HTR-8/SVneo (cell line): ENCODE measurements at places on chromosomes 11 and 22.

- peak; percentile 44 for DNase-seq
Observed at GRCh38 chr11:108947654-108948570, 283.0 kb downstream of the DDX10 start.

- DNase-seq, result no peak
Observed at GRCh38 chr22:48237466-48238283, 1475.2 kb downstream of the TBC1D22A start.

DNA sequence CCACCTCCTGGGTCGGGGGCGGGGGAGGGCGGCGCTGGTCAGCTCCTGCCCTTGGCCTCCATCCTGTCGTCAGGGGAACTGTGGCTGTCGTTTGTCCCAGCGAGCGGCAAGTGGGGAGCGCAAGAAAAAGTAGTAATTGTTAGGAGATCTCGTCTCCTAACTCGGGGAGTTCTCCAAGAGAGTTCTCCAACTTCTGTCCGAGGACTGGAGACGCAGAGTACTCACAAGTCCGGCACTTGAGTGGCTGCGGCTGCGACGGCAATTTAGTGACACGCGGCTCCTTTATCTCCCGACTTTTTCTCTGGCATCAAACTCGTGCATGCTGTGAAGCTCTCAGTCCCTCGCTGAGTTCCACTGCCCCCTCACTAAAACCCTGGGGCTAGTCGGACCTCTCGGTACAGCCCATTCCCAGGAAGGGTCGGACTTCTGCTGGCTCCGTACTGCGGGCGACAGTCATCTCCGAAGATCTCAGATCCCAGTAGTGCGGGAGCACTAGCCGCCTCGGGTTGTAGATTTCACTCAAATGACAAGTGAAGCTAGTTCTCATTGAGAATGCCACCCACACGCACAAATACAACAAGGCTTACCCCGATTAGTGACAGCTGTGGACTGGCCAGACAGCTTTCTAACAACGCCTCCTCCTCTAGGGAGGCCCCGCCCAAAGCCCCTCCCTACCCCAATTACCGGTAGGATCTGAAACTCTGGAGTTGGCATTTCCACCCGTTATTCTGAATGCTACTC, at the start of gene PGR:
TSS of gene PGR (minus strand) at position 611 of the 741 bp plus-strand sequence. CDS start 743 bp downstream, outside the sequence.
- peak; percentile 25 for DNase-seq

DNA sequence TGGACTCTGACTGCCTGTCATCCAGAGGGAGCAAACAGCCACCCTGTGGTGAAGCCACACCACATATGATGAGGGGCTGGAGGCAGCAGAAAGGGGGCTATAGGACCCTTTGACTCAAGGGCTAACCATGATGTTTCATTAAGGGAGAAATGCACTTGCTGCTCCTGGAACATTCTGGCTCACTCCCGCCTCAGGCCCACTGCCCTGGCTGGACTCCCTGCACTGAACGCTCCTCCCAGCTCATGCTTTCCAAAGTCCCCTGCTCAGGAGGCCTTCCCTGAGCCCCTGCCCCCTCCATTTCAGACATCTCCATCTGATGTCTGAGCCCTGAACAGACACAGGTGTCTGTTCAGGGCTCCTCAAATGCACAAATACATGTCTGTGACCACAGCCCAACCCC, 69.1 kb downstream of the CDKN1C start:
- no peak for DNase-seq

- DNase-seq, result no peak
Observed at GRCh38 chr11:118882491-118882890, 1.2 kb upstream of the CXCR5 start.
